Hematopoietic multipotent progenitor cell (in vitro differentiated cells): ENCODE measurements at places on chromosomes 5 and 9. TPM values are rescaled to one million over a fixed set of nuclear protein-coding genes. Genes with fewer than 3 reads are reported as not detected.

DNA sequence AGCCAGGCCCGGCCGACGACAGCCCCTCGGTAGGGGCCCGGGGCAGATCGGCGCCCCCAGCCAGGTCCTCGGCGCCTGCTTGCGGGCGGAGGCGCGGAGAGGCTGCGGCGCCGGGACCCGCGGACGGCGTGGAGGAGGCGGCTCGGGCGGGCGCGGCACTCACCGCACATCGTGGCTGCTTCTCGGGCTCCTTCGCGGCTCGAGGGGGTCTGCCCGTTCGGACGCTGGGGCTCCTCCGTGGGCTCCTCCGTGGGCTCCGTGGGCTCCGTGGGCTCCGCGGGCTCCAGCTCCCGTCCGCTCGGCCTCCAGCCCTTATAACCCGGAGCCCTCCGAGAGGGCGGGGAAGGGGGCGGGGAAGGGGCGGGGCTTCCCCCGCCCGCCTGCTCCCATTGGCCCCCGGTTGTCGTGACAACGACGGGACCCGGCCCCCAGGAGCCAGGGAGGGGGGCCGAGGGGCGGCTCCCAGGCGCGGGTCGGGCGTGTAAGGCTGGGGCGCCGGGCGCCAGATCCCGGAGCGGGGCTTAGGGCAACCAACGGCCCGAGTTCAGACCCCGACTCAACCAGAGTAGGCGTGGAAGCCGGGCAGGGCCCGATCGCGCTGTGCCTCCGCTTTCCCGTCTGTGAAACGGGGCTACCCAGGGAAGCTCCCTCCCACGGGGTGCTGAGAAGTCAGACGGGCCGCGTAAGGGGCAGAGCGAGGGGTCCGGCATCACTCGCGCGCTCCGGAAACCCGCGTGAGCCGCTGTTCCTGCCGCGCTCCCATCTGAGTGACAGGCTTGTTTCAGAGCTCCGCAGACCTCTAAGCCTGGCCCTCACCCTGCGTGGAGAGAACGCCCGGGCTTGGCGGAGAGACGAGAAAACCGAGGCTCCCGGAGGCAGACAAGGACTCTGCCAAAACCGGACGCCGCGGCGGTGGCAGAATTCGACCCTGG lies at the start of gene GFPT2:
Gene GFPT2, minus strand, starts transcription at position 289 of the 932 bp plus-strand sequence. Its CDS starts 119 bp downstream, at position 170.
- DNase-seq = peak; percentile 78

- DNase-seq = peak; percentile 94
Measured at GRCh38 chr5:81506900-81507588, 113.1 kb upstream of the ACOT12 start.

- DNase-seq = no peak
Measured at GRCh38 chr9:77680581-77680980, 32.5 kb upstream of the GNA14 start.

DNA sequence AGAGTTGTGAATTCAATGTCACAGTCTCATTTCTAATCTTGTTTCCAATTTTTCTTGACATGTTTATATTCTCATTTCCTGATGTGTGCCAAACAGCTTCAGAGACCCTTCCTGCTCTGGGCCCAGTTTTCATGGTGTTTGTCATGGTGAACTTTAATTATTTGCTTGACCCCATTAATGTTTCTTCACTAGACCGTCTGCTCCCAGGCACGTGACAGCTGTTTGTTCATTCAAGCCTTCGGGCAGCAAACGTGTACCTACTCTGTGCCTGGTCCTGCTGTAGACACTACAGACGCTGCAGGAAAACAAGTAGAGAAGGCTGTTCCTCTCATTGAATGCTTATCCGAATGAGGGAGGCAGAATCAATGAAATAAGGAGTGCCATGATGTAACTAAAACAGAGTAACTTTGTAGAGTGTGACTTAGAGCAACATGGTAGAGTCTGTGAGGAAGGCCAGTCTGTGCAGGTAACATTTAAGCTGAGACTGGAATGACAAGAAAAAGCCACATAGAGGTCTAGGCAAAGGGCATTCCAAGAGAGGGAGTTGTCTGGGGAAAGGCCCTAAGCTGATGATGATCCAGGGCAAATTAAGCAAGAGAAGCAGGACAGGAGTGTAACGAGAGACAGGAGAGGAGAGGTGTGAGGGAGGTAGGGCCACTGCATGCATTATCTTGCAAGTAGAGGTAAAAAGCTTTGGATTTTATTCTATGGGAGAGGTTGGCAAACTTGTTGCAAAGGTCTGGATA lies 191.4 kb downstream of the SEMA5A start:
- no peak for DNase-seq

Gene IFNK
- total RNA-seq = not detected

DNA sequence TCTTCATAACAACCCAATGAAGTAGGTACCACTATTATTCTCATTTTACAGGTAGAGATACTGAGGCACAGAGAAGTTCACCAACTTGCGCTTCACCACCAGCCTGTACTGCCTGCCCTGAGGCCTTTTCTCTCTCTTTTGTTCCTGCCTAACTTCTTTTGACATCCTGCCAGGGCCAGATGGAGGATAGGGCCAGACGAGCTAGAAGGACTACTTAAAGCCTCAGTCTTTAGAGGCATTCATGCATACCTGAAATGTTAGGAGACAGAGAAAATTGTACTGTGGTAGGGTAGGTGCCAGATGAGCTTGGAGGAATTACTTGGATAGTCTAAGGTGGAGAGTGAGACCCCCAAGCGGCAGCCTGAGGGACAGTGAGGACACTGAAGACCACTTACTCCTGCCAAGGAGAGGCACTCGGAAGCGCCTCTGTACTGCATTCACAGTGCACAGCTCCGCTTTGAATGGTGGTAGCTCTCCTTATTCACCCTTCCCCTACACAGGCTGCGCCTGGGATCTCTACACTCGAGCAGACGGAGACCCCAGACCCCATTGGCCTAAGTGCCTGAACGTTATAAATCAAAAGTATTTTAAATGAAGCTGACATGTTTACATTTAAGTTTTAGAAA lies 6.2 kb upstream of the ORM1 start:
- no peak for DNase-seq

- DNase-seq = no peak
Measured at GRCh38 chr9:119451426-119451825, 82.2 kb upstream of the BRINP1 start.

Gene LMAN2
- 423 TPM for total RNA-seq

- DNase-seq = peak; percentile 6
Measured at GRCh38 chr5:111131356-111131755, 39.2 kb downstream of the WDR36 start.

- no peak for DNase-seq
Measured at GRCh38 chr9:124611106-124611505, 103.9 kb upstream of the NR5A1 start.

GRCh38 chr5:139461698-139462097 lies 845 bp downstream of the ECSCR start:
- DNase-seq = no peak

- DNase-seq = no peak
Measured at GRCh38 chr5:119063579-119064379, 7.1 kb upstream of the DMXL1 start.

- DNase-seq = no peak
Measured at GRCh38 chr9:97310023-97310422, 2.6 kb downstream of the CCDC180 start.

DNA sequence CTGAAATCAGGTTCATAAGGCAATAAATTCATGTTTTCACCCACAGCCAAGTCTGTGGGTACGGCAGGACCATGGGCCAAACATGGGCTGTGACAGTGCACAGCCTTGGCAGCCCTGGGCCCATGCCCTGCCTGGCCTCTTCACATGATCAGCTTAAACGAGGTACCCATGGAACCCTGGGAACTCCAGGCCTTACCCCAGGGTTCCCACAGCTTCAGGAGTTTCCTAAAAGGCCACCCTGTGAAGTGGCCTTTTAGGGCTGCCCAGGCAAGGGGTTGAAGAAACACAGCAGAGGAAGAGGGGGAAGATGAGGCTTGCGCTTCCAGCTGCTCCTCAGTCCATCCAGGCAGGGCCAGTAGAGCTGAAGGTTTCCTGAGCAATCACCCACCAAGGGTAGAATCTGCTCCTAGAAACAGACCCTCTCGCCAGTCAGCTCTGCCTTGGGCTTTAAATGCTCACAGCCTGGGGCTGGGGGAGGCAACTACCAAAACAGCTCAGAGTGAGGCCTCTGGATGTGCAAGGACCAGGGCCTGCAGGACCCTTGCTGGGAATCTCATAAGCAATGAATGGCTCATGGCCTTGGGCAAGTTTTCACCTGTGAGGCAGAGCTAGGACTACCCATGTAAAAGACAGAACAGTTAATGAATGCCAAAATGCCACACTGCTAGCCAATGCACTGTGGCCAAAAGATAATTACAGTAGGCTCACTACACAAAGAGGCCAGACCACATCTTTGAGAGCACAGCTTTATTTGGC lies 79.3 kb upstream of the LRRTM2 start:
- no peak for DNase-seq

- DNase-seq = no peak
Measured at GRCh38 chr5:141882594-141883183, 4.5 kb upstream of the PCDH1 start.

DNA sequence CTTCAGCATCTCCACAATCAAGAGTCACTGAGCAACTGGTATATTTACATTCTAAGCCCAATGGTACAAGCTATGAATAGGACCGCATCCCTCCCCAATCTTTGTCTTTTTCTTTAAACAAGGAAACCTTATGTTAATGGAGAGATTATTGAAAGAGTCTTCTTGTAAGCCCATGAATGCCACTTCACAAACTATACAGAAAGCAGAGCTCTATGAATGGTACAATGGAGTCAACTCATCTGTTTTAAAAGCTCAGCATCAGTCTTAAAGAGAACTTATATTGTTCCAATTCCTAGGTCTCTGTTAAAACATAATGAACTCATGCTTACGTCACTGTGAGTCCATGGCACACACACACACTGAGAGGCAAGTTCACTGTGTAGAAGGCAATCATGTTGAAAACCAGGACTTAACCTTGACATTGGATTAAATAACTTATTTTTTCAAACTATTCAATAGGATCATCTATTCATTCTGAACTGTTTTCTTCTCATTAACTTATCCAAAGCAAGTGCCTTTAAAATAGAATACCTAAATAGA lies 4.5 kb downstream of the NREP start:
- no peak for DNase-seq
